ENCODE measurements at places on chromosomes 12 and 14.

DNA sequence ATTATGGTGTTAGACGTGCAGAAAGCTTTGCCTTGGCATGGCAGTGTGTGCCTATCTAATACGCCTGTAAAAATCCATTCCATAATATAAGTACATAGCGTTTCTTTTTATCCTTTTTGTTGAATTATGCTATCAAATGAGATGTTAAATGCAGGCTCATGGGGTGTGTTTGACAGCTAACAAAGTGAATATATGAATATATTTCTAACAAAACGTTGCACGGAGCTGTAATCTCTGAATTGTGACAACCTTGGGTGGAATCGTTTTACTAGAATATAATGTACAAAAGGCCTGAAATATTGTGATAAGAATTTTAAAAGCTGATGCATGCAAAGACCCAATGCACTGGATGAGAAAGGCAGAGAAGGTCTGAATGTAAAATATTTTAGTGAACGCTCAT is 763.7 kb upstream of the TMEM132C start:
- DNase-seq: no peak

DNA sequence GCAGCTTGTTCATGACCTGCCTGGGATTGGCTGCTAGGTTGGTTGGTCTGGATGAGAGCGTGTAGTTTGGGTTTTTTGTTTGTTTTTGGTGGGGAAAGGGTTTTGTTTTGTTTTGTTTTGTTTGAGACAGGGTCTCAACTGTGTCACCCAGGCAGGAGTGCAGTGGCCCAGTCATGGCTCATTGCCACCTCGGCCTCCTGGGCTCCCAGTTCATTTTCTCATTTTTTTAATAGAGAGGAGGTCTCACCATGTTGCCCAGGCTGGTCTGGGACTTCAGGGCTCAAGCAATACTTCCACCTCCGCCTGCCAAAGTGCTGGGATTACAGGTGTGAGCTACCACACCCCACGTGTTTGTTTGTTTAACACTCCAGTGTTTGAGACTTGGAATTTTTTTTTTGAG is 3.8 kb downstream of the DYNC1H1 start:
- DNase-seq: no peak

DNA sequence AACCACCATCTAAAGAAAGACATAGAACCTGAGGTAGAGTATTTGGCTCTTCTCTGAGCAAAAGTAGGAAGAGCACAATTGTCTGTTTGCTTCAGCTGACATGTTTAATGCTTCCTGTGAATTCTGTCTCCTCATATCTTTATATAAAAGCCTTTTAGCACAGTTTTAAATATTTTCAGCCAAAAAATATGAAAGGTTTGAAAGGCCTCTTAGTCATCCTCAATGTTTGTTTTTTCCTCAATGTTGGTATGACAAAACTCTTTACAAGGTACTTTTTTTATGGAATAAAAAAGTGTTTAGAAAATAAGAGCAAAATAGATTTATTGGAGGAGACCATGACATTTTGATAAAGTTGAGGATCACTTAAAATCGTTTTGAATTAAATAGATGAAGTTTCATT is 360.9 kb downstream of the NAV3 start:
- DNase-seq: no peak

DNA sequence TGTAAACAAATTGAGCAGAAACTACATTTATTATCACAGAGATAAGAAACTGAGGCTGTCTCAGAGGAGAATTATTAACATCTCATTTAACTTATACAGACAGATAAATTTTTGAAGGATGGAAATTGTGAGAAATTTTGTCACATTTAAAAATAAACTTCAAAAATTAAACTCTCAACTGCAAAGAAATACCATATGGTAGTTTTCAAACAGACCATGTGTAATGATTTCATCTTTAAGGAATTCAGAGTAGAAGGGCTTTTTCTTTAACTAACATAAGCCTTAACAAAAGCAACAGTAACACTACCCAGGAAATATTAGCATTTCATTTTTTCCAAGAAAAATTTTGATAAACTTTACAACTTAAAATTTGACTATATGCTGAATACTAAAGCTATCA is 26.6 kb downstream of the NUP37 start:
- no peak for DNase-seq

- DNase-seq: no peak
These were observed 71.7 kb upstream of the RAP1B start for GRCh38 chr12:68538726-68539614.

- no peak for DNase-seq
These were observed 134.8 kb downstream of the BCL11B start for GRCh38 chr14:99137001-99137700.
